ENCODE measurements at places on chromosomes 7 and 10.
A peak's percentile ranks its signal among the peaks of the same experiment; 100 is the strongest.

DNA sequence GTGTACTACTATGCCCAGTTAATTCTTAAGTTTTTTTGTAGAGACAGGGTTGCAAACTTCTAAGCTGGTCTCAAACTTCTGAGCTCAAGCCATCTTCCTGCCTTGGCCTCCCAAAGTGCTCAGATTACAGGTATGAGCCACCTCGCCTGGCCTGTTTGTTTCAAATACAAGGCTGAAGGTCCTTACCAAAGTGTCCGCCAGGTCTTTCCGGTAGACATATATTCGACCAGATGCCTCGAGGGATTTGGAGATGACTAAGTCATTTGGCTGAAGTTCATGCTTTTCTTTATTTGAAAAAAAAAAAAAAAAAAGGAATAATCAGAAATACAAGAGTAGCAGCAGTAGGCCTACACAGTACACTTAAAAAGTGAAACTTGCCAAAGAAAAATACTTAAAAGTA lies 204.5 kb upstream of the CDCA7L start:
- DNase-seq: no peak

- DNase-seq: no peak
Observed at GRCh38 chr7:152544971-152545619, 109.3 kb upstream of the KMT2C start.

- peak; percentile 48 for DNase-seq
Observed at GRCh38 chr7:27901028-27901760, 161.2 kb downstream of the TAX1BP1 start.

DNA sequence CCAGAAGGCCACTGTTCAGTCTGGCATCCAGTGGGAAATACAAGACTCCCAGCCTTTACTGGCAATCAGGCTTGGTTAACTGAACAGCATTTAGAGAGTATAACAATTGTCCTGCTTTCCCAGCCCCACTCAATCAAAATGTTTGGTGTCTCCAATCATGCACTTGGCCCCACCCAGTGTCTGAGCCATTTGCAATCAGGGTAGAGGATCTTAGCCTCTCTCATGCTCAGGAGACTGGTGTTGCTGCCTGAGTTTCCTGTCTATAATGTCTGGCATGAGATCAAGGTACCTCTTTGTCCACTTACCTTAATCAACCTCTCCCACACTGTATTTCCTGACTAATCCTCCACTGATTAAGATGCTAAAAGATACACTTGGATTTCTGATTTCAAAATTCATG lies 290.2 kb upstream of the GHITM start:
- DNase-seq: no peak

DNA sequence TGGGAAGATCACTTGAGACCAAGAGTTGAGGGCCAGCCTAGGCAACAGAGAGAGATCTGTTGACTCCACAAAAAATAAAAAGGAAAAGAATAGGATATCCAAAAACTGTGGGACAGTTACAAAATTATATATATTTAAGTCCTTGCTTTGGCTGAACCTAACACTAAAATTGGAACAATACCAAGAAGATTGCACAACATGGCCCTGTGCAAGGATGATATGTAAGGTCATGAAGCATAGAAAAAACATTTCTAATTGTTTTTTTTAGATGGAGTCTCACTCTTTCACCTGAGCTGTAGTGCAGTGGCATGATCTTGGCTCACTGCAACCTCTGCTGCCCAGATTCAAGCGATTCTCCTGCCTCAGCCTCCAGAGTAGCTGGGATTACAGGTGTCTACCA lies 139.0 kb downstream of the TPST1 start:
- no peak for DNase-seq

DNA sequence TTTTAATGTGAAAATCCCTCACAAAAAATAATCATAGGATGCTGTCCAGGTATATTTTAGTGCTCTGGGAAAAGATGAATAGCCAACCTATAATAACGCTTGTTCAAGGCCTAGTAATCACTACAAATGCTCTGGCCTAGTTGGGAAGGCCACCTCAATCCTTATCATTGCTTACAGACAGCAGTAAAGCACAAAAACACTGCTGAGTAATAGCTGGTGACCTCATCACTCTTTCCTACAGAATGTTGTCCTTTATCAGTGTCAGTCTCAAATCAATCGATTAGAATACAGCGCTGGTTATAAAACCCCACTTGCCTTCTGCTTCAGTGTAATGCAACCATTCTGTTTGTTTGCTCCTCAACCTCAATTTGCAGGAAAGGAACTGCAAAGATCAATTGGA lies 72.6 kb upstream of the STEAP1 start:
- DNase-seq: no peak

- DNase-seq: no peak
Observed at GRCh38 chr7:97479740-97480290, 252.1 kb upstream of the TAC1 start.

- DNase-seq: no peak
Observed at GRCh38 chr7:27875832-27876231, 135.9 kb downstream of the TAX1BP1 start.

DNA sequence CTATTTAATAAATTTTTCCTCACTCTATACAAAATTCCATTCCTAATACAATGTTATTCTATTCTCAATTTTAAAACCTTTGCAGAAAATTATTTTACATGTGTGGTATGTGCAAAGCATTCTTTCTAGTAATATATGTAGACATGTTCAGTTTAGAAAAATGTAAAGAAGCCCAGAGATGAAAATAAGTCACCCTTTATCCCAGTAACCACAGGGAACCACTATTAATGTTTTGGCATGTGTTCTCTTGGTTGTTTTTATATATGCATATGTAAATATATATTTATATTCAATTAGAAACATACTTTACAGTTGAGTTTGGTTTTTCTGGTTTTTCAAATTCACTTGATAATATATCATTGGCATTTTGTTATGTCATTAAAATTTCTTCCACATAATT lies 14.8 kb upstream of the GLCCI1 start:
- DNase-seq: no peak

- peak; percentile 69 for DNase-seq
Observed at GRCh38 chr10:106935978-106936451, 228.5 kb downstream of the SORCS1 start.

DNA sequence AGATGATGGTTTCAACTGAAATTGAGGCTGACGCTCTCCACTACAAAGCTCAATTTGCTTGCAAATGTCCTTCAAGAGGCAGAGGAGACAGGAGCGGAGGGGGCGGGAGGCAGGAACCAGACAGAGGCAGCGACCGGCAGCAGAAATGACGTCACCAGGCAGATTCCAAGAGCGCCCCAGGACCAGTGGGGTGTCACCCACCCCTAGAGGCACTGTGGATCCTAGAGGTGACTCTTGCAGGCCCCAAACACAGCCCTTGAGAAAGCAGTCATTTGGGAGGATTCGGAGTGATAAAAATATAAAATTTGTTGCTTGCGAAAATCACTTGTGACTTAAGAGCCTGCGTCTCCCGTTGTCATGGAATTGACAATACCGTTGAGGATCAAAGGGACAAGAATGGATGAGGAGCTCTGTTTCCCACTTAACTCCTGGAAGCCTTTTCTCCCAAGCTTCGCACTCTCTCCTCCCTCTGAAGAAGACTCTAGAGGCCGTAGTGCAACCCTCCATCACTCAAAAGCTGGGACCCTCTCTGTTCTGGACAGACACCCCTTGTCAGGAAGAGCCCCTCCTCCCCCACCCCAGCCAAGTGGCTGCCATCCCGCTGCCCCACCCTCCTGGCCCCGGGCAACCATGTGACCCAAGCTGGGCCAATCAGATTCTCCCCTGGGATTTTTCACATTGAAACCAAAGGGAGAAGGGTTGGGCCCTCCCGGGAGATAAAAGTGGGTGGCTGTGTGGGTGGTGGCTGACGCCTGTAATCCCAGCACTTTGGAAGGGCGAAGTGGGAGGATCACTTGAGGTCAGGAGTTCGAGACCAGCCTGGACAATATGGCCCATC lies 16.3 kb upstream of the SLC29A4 start:
- DNase-seq: no peak

GRCh38 chr10:3477683-3478082 lies 305.1 kb upstream of the PITRM1 start:
- DNase-seq: no peak

- no peak for DNase-seq
Observed at GRCh38 chr7:38195804-38196595, 18.0 kb downstream of the STARD3NL start.

GRCh38 chr10:105148456-105148855 lies 507.4 kb downstream of the SORCS3 start:
- DNase-seq: no peak

- peak; percentile 48 for DNase-seq
Observed at GRCh38 chr7:36021367-36021766, 131.7 kb upstream of the EEPD1 start.

DNA sequence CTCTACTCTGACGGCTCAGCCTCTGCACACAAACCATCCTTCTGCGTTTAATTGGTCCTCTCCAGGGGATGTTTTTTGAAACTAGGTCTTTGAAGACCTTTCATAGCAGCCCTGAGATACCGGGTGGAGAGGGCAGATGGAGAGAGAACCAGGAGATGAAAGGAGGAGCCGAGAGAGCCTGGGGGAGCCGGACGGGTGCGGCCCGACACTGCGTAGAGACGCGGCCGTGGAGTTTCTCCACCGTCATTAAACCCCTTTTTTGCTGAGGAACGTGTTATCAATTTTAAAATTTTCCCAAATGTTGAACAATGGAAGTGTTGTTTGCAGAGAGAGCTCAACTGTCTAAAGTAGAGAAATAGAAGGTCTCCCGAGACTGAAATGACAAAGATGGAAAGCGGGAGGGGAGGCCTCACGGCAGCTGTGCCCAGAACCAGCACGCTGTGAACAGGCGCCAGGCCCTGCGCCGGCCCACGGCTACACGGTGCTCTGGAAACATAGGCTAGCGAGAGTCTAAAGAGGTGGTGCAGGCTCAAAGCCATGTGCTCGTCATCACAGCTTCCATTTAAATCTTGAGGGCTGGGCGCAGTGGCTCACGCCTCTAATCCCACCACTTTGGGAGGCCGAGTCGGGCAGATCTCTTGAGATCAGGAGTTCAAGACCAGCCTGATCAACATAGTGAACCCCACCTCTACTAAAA lies 307.0 kb downstream of the PTPRN2 start:
- no peak for DNase-seq
